CD4-positive, alpha-beta memory T cell (primary cell): ENCODE measurements at places on chromosomes 12 and 14.

DNA sequence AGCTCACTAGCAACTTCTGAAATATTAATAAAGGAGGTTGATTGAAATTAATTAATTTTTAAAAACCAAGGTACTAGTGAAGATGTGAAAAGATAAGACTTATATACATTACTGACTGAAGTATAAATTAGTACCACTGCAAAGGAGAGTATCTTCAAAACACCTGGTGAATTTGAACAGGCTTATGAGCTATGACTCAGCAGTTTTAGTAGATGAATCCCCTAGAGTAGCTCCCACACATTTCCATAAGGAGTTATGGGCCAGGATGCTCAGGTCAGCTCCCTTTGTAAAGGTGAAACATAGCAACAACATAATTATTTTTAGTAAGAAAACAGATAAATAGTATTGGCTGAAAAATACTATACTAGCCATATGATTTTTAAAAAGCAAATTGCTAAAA, 218.6 kb downstream of the SYT1 start:
- H3K4me1 ChIP-seq, result no peaks in the 10 kb centered on the region
- H3K4me3 ChIP-seq, result no peak overlapping the region
- DNase-seq, result no peak
- H3K27ac ChIP-seq, result no peak overlapping the region
- no peaks in the 10 kb centered on the region for H3K27me3 ChIP-seq

GRCh38 chr12:28552251-28552970, 362.2 kb downstream of the CCDC91 start:
- H3K4me3 ChIP-seq, result no peak overlapping the region
- H3K4me1 ChIP-seq, result no peaks in the 10 kb centered on the region
- H3K27me3 ChIP-seq, result no peaks in the 10 kb centered on the region
- no peak overlapping the region for H3K27ac ChIP-seq

DNA sequence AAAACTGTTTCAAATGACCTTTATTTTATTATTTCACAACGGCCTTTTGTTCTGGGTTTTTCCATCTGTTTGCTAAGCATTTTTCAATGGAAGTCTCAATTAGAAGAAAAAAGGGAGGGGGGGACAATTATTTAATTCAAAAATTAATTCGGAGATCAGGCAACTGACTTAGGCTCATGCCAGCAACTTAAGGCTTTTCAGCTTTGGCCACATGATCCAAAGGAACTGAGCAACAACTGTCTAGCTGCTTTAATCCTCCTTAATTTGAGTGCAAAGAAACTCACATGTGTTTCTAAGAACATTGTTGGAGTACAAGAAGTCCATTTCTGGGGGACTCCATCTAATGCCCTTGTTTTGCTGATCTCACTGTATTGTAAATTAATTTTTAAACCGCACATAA, 188.0 kb downstream of the EXOC5 start:
- DNase-seq, result no peak
- no peaks in the 10 kb centered on the region for H3K4me1 ChIP-seq
- H3K27ac ChIP-seq, result no peak overlapping the region

GRCh38 chr14:22569106-22569736, 19.8 kb downstream of the DAD1 start:
- peaks cover 63% of the 10 kb centered on the region for H3K4me1 ChIP-seq
- DNase-seq, result peak; percentile 41
- H3K27ac ChIP-seq, result peak overlapping the region; percentile 69
- no peaks in the 10 kb centered on the region for H3K27me3 ChIP-seq
- peak overlapping the region; percentile 6 for H3K4me3 ChIP-seq
